Activated CD4-positive, alpha-beta T cell treated with anti-CD3 and anti-CD28 coated beads, Interleukin-2, amount 10 ng/mL, durations not matched to agents 24 days and 14 days (primary cell): ENCODE measurements at places on chromosomes 1 and 21.

- DNase-seq = no peak
Observed at GRCh38 chr1:169102567-169102966, 3.9 kb upstream of the ATP1B1 start.

- peak; percentile 65 for DNase-seq
Observed at GRCh38 chr1:63320022-63320721, 2.2 kb upstream of the FOXD3 start.

- no peak for DNase-seq
Observed at GRCh38 chr1:168178227-168178637, 530 bp upstream of the TIPRL start.

DNA sequence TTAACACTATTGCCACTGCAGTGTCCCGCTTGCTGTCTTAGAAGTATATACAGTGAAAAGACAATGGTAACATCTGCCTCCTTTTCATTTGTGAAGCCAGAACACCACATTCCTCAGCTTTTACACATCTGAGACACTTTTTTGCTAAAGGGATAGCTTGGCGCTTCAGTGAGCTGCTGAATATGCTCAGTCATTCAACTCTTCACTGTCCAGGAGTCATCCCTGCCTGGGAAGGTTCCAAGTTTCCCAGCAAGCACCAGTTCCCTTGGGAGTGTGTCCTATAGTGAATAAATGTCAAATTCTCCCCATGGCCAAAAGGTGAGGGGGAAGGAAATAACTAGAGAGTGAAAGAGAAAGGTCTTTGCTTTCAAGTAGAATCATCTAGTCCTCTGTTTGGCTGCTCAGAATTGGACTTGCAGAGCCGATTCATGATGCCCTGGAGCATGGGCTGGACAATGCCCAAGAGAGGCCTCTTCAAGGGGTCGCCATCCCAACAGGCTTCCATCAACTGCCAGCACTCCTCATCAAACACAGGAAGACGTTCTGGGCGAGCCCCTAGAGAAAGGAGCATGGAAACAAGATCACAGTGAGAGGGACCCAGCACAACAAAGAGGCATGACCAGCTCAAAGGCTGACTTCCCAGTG is 25.5 kb upstream of the RBBP5 start:
- DNase-seq = no peak

DNA sequence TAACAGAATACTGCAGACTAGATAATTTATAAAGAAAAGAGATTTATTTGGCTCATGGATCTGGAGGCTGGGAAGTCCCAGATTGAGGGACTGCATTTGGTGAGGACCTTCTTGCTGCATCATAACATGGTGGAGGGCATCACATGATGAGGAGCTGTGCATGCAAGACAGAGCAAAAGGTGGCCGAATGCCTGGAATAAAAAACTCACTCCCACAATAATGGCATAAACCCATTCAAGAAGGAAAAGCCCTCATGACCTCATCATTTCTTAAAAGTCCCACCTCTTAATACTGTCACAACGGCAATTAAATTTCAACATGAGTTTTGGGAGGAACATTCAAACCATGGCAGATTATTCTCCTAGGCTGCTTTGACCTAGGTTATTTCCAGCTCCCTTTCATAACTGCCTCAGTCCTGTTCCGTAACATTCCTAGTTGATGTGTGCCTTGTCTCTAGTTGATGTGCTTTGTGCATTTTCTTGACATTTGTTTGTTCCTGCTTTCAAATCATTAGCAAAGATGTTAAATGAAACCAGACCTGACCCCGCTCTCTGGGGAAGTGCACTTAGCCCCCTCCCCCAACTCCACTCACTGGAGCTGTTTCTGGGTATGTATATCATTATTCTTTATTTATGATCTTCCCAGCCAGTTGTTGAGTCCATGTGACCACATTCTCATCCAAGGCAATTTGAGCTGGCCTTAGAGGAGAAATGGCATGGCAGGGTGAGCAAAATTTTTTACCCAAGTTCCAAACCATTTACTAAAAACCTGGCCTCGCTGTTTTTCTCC is 148.5 kb downstream of the GDAP2 start:
- DNase-seq = no peak

DNA sequence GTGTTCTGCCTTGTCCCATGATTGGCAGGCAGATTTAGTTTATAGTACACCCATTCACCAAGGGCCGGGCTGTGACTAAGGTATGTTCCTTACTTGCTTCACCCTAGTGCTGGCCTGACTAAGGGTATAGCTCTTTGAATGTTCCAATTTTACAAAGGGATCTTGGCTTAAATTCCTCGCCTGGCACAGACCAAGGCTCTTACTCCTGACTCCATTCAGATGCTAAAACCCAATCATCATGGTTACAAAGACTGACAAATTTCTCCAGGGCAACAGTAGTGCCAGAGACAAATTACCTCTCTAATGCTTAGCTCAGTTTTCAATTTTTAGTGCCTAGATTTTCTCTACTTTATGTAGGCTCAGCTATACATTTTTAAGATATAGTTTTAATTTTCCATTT is 11.5 kb upstream of the C1orf53 start:
- DNase-seq = no peak

DNA sequence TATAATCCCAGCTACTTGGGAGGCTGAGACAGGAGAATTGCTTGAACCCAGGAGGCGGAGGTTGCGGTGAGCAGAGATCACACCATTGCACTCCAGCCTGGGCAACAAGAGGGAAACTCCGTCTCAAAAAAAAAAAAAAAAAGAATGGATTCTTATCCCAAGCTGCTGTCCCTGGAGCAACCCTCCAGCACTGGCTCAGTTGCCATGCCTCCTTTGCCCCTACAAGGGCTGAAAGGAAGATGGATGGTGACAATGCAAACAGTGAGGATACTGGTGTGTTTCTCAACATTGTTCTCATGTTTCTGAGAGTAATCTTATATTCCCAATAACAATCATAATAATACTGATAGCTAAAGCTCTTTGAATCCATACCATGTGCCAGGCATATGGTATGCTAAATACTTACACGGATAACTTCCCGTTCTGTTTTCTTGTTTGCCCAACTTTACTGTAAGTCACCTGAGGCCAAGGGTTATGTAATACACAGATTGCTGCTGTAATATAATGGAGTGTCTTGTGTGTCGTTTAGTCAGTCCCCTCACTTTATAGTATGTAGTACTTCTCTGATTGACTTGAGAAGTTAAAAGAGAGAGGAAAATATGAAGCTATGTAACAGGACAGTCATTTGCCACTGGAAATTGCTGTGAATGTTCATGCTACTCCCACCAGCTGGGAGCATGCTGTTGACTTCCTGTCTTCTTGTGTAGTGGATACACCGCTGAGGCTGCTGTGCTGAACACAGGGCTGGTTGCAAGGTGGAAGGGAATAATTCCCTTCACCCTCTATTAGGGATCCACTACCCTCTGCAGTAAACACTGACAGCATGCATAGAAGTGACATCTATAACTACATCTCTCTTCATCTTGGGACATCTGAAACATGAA is 153.6 kb downstream of the CNIH3 start:
- no peak for DNase-seq

- DNase-seq = no peak
Observed at GRCh38 chr21:44697811-44698734, 1.1 kb downstream of the KRTAP10-12 start.

- DNase-seq = no peak
Observed at GRCh38 chr1:193118194-193118593, 3.6 kb upstream of the CDC73 start.

GRCh38 chr1:87450615-87451209 is 122.0 kb downstream of the LMO4 start:
- peak; percentile 59 for DNase-seq

DNA sequence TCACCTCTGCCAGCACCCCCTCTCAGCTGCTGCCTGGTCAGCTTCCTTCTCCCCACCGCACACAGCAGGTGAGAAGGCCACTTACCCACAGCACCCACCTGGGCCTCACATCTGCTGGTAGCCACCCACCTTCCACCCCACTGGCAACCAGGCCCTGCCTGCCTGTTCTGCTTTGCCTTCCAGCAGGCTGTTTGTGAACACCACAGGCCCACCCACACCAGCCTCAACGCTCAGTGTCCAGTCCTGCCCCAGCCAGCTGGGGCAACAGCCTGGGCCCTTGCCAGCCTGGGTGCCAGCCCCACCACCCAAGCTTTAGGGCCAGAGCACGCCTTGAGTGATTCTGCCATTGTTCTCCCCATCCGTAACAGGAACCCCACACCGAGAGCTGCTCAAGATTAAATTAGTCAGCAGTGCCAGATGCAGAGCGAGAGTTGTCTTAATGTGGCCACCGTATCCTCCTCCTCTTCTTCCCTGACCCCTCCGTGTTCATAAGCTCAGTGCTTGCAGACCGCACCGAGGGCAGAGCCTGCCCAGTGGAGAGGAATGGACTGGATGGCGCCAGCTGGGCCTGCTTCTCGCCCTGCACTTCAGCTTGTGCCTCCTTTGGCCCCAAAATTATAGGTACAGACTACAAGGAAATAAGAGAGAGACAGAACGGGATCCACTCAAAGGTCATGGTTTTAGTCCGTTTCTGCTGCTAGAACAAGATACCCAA is 120.3 kb upstream of the COL6A1 start:
- no peak for DNase-seq

DNA sequence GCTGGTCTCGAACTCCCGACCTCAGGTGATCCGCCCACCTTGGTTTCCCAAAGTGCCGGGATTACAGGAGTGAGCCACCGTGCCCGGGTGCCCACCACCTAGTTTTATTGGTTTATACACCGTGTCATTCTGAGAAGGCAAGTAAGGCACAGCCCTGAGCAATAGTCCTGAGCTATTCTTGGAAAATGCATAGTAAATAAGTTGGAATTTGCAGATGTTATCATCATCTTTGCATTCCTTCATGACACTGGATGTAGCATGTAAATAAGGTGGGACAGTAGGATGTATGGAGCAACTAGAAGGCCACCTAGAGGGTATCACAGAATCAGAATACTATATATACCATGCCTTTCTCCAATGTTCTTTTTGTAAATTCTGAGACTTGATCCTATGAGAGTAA is 11.0 kb downstream of the TOR1AIP2 start:
- no peak for DNase-seq

DNA sequence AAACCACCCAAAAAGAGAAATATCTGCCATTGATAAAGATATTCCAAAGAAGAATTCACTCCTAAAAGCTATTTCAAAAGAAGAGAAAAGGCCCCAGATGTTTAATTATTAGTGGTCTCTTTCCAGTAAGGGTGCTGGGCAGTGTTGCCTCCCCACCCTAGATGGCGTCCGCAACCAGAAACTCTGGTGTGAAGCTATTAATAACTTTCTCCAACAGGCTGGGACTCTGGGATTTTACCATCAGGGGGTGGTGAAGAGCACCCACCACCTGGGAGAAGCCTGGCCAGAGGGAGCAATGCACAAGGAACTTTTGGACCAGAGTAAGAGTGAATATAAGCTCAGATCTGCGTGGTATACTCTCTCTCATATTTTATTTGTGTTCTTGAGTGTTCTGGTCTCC is 115.4 kb upstream of the TIAM1 start:
- no peak for DNase-seq

- no peak for DNase-seq
Observed at GRCh38 chr1:165525708-165526107, 18.1 kb upstream of the LRRC52 start.

DNA sequence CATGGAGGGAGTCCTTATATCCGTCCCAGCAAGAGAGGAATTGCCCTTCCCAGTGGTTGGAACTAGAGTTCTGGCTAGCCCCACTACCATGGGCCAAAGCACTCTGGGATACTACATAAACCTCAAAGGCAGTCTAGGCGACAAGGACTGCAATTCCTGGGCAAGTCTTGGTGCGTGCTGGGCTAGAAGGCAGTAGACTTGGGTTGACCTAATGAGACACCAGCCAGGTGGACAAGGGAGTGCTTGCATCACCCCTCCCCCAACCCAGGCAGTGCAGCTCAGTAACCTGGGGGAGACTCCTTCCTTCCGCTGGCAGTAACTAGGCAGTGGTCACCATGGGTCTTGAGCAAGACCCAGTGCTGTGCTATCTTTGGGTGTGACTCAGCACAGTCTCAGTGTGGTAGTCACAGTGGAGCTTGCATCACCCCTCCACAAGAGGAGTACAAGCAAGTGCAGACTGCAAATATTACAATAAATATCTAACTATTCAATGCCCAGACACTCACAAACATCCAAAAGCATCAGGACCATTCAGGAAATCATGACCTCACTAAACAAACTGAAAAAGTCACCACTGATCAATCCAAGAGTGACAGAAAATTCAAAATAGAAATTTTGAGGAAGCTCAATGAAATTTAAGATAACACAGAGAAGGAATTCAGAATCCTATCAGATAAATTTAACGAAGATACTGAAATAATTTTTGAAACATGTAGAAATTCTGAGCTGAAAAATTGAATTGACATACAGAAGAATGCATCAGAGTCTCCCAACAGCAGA is 84.7 kb upstream of the LYPLAL1 start:
- DNase-seq = no peak

DNA sequence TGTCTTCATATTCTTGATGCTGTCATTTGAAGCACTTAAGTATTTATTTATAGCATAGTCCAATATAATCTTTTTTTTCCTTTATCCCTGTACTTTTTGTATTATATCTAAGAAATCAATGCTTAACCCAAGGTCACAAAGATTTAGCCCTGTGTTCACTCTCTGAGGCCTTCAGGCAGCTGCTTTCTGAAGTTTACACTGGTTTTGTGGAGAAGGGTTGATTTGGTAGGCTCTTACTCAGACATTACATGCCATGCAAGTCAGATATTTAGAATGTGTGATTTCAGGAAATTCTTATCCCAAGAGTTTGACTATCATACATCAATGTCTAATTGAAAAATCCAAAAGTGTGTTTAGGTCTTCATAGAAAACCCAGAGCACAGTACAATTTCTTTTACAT is 56.3 kb downstream of the PALMD start:
- DNase-seq = no peak

GRCh38 chr1:28811766-28812668 is at the start of gene OPRD1:
TSS of gene OPRD1 (plus strand) at chr1:28812170. CDS start at chr1:28812384, 214 bp downstream.
- no peak for DNase-seq

- DNase-seq = peak; percentile 49
Observed at GRCh38 chr21:25518491-25518911, 88.8 kb downstream of the MRPL39 start.

DNA sequence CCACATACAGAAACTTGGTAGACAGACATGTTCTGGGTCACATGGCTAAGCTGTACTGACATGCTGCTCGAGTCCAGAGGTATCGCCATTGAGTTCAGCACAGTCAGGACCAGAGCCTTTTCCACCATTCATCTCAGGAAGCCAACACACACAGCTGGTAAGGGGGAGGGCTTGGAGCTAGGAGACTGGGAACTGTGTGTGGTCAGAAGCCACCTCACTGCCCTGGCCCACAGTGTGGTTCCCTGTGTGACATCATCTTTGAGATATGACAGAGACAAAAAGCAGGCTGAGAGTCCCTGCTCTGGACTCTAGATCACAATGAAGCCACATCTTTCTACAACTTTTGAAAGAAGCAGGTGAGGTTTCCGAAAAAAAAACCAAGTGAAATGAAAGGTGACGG is 107.2 kb downstream of the SIM2 start:
- no peak for DNase-seq

GRCh38 chr1:35882586-35882944 is 444 bp upstream of the AGO1 start:
- DNase-seq = no peak
